ENCODE measurements at places on chromosomes 2 and 18.

DNA sequence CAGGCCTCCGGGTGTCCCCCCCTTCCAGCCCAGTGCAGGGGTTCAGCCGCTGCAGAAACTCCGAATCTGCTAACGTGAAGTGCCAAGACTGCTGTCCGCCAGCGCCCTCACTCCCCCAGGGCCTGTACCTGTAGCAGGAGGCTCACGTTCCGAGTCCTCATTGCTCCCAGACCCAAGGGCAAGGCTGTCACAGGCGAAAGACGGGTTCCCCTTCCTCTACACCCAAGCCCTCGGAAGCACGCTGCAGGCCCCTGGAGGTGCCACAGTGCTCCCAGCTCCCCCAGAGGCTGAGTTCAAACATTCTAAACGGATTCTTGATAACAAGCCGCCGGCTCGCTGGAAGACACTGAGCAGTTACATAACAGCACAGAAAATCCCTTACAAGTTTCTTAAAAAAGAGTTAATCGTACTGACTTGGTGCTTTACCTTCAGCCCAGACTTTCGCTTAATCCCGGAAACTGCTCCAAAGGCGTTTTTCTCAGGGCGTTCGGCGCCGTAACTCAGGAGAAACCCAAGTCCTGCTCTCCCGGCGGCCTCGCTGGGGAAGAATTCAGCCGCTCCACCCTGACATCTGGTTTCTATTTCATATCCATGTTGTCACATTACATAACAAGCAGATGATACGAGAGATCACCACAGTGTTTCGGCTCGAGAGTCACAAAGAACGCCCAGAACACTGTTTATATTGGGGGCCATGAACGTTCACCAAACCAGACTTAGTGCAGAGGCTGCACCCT lies 92.0 kb downstream of the HDAC4 start:
- no peak for DNase-seq

DNA sequence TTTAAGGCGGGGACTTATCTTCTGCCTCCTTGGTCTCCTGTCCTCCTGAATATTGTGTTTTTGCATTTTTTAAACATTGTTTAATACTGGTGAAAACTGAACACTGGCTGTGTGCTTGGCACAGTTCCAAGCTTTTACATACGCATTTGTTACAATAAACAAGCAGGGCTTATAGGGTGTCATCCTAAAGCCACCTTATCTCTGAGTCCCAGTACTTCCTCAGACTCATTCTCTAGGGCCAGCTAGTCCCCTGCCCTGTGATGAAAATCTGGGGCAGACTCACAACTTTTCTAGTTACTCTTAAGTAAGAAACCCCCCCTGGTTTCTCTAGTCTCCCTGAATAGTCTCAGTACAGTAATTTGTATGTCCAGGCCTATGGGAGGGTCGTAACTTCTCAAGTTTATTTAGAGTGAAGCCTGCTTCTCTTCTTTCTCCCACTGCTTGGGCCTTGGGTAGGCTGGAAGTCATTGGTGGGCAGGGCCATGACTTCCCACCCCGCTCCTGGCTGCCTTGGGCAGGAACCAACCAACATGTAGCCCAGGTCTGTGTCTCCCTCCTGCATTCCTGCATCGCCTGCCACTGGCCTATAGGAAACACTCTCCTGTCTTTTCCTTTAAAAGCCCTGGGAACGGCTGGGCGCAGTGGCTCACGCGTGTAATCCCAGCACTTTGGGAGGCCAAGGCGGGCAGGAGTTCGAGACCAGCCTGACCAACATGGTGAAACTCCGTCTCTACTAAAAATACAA lies 7.7 kb upstream of the KCNE4 start:
- DNase-seq, result no peak

DNA sequence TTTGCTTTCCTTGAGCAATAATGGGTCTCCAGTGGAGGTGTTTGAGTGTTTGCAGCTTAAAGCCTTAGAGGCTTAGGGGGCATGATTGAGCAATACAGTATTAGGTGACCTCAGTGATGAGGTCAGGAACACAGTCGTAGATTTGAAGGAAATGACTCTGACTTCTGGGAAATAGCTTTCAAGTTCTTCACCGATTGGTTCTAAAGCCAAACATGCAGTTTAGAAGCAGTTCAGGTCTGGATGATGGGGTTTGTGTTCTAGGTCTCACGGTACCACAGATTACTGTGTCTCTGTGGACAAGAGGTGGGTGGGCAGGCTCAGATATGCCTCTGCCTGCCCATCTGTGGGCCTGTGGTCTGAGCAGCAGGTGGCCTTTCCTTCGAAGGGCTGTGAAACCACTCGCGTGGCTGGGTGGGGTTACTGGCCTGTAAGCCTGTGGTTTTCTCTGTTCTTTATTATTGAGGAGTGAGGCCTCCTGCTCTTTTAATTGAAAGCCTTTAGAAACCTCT lies 7.8 kb downstream of the MTHFD2 start:
- DNase-seq, result peak; percentile 13

DNA sequence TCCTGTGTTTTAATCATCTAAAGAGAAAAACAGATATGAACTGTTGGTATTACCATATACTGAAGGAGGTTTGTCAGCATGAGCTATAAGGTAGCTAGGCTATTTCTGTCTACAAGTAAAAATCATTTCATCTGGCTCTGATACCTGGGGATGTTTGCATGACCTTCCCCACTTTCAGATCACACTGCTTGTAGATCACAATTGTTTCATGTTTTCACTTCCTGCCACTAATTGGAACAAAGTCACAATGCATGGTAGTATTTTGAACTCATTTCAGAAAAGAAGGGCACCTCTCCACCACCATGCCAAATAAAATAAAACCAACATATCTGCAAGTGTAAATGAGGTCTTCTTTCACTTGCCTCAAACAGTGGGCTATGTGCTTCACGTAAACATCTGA lies 37.8 kb downstream of the NYAP2 start:
- no peak for DNase-seq

- no peak for DNase-seq
Observed at GRCh38 chr18:50836521-50836957, 16.7 kb upstream of the MRO start.

DNA sequence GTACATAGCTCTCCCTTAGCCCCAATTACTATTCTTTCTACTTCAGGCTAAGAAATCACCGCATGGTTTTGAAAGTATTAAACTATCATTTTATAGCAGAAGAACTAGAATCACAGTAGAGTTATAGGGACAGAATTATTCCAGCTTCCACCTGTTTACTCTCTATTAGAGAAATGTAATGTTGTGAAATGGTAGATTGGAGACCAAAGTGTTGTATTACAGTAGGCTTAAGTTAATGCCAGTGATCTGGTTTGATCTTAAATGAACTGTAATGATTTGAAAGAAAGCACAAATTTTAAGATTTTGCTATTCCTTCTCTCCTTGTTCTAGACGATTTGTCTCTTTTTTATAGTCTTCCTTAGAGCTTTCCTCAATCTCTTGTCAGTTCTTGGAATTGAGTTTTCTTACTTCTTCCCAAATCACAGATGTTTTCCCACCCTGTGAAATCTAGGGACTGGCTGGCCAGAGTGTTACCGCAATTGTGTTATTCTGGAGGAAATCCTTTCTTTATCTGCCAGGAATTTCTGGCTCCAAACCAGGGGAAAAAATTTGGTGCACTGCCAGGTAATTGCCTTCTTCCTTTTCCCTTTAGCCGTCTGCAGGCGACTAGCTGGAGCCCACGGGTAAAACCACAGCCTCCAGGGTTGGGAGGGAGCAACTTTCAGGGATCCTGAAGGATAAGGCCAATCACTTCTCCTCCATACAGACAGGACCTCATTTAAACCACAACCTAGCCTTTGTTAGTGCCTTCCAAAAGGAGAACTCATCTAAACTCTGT lies 51.7 kb downstream of the NOP58 start:
- DNase-seq, result no peak

- no peak for DNase-seq
Observed at GRCh38 chr2:214014551-214015220, 396.2 kb upstream of the VWC2L start.

- no peak for DNase-seq
Observed at GRCh38 chr2:228675646-228676045, 494.2 kb upstream of the SPHKAP start.

GRCh38 chr2:112692918-112693317 lies 27.9 kb upstream of the NT5DC4 start:
- no peak for DNase-seq

- DNase-seq, result no peak
Observed at GRCh38 chr2:82814146-82814545, 1644.9 kb downstream of the SUCLG1 start.

- DNase-seq, result no peak
Observed at GRCh38 chr2:9673914-9674481, 43.2 kb upstream of the YWHAQ start.

GRCh38 chr2:201018636-201019035 lies 52.8 kb downstream of the HYCC2 start:
- no peak for DNase-seq

DNA sequence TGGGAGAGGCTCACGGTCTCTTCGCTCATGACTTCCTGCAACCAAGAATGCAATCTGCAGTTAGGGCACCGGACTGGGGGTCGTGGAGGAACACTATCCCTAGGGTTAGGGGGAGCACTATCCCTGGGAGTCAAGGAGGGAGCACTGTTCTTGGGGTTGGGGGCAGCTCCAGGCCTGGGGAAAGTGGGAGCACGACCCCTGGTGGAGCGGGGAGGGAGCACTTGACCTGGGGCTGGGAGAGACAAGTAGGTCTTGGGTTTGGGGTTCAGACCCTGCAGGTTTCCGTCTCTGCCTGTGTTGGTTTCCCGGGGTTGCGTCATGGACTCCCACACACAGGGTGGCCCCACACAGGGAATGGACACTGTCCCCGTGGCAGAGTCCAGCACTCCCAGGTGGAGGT lies 133.6 kb downstream of the TPO start:
- DNase-seq, result no peak

DNA sequence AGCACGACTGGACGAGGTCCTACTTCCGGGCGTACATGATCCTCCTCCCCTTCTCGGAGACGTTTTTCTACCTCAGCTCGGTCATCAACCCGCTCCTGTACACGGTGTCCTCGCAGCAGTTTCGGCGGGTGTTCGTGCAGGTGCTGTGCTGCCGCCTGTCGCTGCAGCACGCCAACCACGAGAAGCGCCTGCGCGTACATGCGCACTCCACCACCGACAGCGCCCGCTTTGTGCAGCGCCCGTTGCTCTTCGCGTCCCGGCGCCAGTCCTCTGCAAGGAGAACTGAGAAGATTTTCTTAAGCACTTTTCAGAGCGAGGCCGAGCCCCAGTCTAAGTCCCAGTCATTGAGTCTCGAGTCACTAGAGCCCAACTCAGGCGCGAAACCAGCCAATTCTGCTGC lies 24.8 kb downstream of the LYPD1 start:
- DNase-seq, result no peak

GRCh38 chr18:63141778-63142176 lies 177.8 kb downstream of the BCL2 start:
- no peak for DNase-seq
